ENCODE measurements at places on chromosomes 7 and 10. TPM values are rescaled to one million over a fixed set of nuclear protein-coding genes. Genes with fewer than 3 reads are reported as not detected.
A peak's percentile ranks its signal among the peaks of the same experiment; 100 is the strongest.

HMX2 gene
- not detected for total RNA-seq

PANK1 gene
- total RNA-seq: 4.0 TPM

CCL24 gene
- total RNA-seq: not detected

ASB15 gene
- not detected for total RNA-seq

MYH16 gene
- total RNA-seq: not detected

PPP1R9A gene
- 39.6 TPM for total RNA-seq

FAM20C gene
- 28.8 TPM for total RNA-seq

STRIP2 gene
- total RNA-seq: not detected

CALML3 gene
- not detected for total RNA-seq

JMJD1C gene
- total RNA-seq: 197 TPM

HHEX gene
- 7.9 TPM for total RNA-seq

GALNT17 gene
- 4.4 TPM for total RNA-seq

CHN2 gene
- total RNA-seq: 9.8 TPM

AASS gene
- total RNA-seq: 66.3 TPM

ANKRD16 gene
- total RNA-seq: 22.6 TPM

HDAC9 gene
- 96.2 TPM for total RNA-seq

NEURL1 gene
- total RNA-seq: 3.8 TPM

PAX4 gene
- not detected for total RNA-seq

GDF10 gene
- not detected for total RNA-seq

SSBP1 gene
- 58.2 TPM for total RNA-seq

DNA sequence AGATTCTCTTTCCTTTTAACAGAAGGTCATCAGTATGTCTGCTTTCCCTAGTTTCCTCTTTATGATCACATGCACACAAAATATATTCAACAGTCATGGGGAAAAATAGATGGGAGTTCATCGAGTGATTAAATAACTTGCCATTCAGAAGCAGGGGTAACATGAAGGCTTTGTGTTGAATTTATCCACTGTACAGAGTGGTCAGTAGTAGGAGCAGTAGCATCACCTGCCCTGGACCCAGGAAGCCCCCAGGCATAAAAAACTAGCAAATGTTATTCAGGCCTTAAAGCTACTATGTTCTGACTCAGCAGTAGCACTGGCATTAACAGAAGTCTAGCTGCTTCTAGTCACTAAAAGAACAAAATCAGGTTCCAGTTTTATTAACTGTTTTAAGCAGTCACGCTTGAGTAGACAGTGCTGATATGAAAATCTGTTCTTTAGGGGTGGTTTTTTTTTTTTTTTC lies 31.4 kb upstream of the FAM133B start:
- DNase-seq: no peak
- no peaks in the 10 kb centered on the region for H3K27me3 ChIP-seq
- no peaks in the 10 kb centered on the region for H3K4me1 ChIP-seq

- no peak overlapping the region for H3K27ac ChIP-seq
- no peak overlapping the region for H3K4me3 ChIP-seq
- H3K36me3 ChIP-seq: no peaks in the 10 kb centered on the region
- H3K27me3 ChIP-seq: no peaks in the 10 kb centered on the region
Observed at GRCh38 chr10:80518807-80519360, 18.8 kb upstream of the SH2D4B start.

GRCh38 chr7:16492513-16493062 lies 27.1 kb upstream of the SOSTDC1 start:
- H3K4me1 ChIP-seq: no peaks in the 10 kb centered on the region
- no peaks in the 10 kb centered on the region for H3K27me3 ChIP-seq
- H3K27ac ChIP-seq: no peak overlapping the region
- H3K4me3 ChIP-seq: no peak overlapping the region
- no peak for DNase-seq

DNA sequence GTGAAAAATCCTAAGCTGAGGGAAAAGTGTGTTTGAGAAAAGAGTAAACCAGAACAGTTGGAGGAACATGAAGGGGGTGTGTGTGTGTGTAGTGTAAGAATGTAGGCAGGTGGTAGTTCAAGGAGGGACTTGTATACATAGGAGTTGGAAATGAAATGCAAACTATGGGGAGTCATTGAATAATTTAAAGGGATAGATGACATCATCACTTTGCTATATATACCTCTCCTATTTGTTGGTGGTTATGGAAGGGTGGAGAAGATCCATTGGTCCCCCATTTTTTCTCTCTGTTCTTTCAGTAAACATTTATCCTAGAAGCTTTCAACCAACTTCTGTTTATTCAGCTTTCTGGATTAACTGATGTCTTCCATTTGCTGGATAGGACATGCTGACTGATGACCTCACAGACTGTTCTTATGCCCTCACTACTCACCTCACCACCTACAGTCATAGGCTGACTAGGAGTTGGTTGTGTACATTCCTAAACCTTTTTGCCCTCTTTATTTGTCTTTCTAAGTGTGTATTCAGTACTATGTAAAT lies 20.8 kb downstream of the PPP1R9A start:
- no peaks in the 10 kb centered on the region for H3K4me1 ChIP-seq
- no peaks in the 10 kb centered on the region for H3K36me3 ChIP-seq
- no peaks in the 10 kb centered on the region for H3K27me3 ChIP-seq
- no peak overlapping the region for H3K27ac ChIP-seq

- H3K27ac ChIP-seq: no peak overlapping the region
- H3K36me3 ChIP-seq: no peaks in the 10 kb centered on the region
- no peaks in the 10 kb centered on the region for H3K4me1 ChIP-seq
- H3K27me3 ChIP-seq: no peaks in the 10 kb centered on the region
Observed at GRCh38 chr7:116675812-116676355, 3.9 kb downstream of the MET start.

- no peaks in the 10 kb centered on the region for H3K27me3 ChIP-seq
- H3K4me3 ChIP-seq: no peak overlapping the region
- no peak overlapping the region for H3K27ac ChIP-seq
- no peaks in the 10 kb centered on the region for H3K36me3 ChIP-seq
Observed at GRCh38 chr7:50246551-50246950, 58.0 kb upstream of the IKZF1 start.

GRCh38 chr10:91378061-91378460 lies 32.1 kb upstream of the HECTD2 start:
- no peak overlapping the region for H3K4me3 ChIP-seq
- DNase-seq: no peak
- no peaks in the 10 kb centered on the region for H3K4me1 ChIP-seq

- no peaks in the 10 kb centered on the region for H3K27me3 ChIP-seq
- DNase-seq: no peak
- H3K4me1 ChIP-seq: no peaks in the 10 kb centered on the region
Observed at GRCh38 chr10:28686835-28687682, 9.7 kb downstream of the BAMBI start.

DNA sequence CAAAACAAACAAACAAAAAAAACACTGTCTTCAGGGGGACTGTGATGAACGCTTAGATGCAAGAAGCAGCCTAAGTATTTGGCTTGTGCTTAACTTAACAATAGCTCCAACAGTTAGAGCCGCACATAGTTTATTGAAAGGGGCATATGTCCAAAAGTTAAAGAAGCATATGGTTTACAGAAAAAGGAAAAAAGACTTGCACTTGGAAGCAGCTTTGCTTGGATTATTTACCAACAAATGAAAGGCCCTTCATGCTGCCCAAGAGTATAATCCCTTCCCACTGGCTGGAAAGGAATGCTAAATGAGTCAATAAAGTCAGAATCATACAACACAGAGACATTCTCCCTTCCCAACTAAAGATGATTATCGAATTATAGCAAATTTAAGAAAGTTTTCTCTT lies 77.9 kb downstream of the GLI3 start:
- peak overlapping the region; percentile 11 for H3K27ac ChIP-seq
- H3K4me3 ChIP-seq: no peak overlapping the region
- peaks cover 27% of the 10 kb centered on the region for H3K4me1 ChIP-seq
- H3K36me3 ChIP-seq: no peaks in the 10 kb centered on the region

DNA sequence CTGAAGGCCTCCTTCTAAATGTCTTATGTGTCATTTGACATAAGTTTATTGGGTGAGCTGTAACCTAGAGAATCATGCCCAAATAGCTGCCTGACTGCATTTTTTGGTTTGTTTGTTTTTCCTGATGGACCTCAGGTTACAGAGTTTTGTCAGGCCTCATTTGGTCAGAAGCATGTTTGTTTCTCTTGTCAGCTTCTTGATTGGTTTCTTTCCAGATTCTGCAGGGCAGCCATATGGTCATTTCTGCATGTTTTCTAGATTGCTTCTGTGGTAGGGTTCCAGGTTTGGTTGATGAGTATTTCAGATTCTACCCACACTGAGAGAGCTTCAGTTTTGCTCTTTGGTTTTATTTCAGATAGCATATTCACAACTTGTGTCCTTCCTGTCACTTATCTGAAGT lies 28.0 kb downstream of the GLCCI1 start:
- H3K4me3 ChIP-seq: no peak overlapping the region
- no peak overlapping the region for H3K27ac ChIP-seq
- no peak for DNase-seq
- H3K4me1 ChIP-seq: no peaks in the 10 kb centered on the region
- H3K27me3 ChIP-seq: no peaks in the 10 kb centered on the region

GRCh38 chr7:55469271-55469681 lies 103.0 kb downstream of the VOPP1 start:
- H3K4me1 ChIP-seq: no peaks in the 10 kb centered on the region
- DNase-seq: no peak
- no peak overlapping the region for H3K27ac ChIP-seq
- H3K36me3 ChIP-seq: no peaks in the 10 kb centered on the region
- no peaks in the 10 kb centered on the region for H3K27me3 ChIP-seq
- no peak overlapping the region for H3K4me3 ChIP-seq

- peak; percentile 39 for DNase-seq
- no peak within 1 kb of the TSS for H3K27ac ChIP-seq
- no peaks in the 10 kb centered on the region for H3K27me3 ChIP-seq
- H3K36me3 ChIP-seq: no peaks in the 10 kb centered on the region
Observed at GRCh38 chr10:68826764-68827591, at the start of gene STOX1. STOX1 (plus strand) TSS chr10:68827531; CDS start chr10:68827624, 93 bp downstream.

DNA sequence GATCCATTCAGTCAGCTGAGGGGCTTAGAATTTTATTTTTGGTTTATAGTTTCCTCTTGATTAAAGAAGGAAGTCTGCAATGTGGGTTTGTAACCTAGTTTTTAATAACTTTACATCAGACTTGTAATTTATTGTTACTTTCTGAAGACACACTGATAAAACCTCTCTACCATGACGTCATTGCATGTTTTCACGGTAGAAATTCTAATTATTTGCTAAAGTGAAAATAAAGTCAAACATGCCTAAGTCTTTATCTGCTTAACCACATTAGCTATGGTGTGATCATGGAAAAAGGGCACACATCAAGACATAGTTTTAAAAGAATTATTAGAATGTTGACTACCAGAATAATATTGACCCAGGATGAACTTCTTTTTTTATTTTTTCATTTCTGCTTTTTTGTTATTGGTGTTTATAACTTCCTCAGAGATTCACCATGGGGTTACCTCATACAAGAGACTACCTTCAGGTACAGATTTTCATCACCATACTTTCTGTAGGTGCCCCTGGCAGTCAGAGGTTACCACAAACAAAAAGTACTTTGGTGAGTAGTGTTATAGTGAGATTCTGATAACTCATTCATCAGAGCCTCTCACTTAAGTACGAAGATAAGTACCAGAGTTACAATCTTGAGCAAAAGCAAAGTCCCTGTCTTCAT lies 7.0 kb upstream of the PANK1 start:
- no peaks in the 10 kb centered on the region for H3K4me1 ChIP-seq
- no peak for DNase-seq
- H3K27me3 ChIP-seq: no peaks in the 10 kb centered on the region
- no peaks in the 10 kb centered on the region for H3K36me3 ChIP-seq
- no peak overlapping the region for H3K4me3 ChIP-seq

GRCh38 chr10:107341281-107341680 lies 176.8 kb upstream of the SORCS1 start:
- DNase-seq: no peak
- no peak overlapping the region for H3K27ac ChIP-seq
- H3K4me1 ChIP-seq: no peaks in the 10 kb centered on the region
- H3K4me3 ChIP-seq: no peak overlapping the region

Data from uterus (tissue), 4 donors.